ENCODE measurements at places on chromosomes 1 and 21.
A peak's percentile ranks its signal among the peaks of the same experiment; 100 is the strongest.

DNA sequence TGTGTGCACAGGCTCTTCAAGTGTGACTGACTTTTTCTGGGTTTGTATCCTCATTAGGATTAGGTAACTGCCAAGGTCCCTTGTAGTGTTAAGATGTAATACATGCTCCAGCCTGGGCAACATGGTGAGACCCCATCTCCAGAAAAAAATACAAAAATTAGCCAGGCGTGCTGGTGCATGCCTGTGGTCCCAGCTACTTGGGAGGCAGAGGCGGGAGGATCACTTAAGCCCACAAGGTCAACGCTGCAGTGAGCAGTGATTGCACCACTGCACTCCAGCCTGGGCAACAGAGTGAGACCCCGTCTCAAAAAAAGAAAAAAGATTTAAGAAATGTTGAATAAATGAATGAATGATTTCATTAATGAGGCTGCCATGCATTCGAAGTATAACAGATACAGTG lies 15.1 kb downstream of the ZBTB17 start:
- no peak for DNase-seq

- DNase-seq, result peak; percentile 19
Measured at GRCh38 chr1:111690306-111690617, 48.9 kb downstream of the INKA2 start.

- no peak for DNase-seq
Measured at GRCh38 chr1:211822677-211823407, 7.7 kb downstream of the LPGAT1 start.

- no peak for DNase-seq
Measured at GRCh38 chr1:28718586-28719331, 18.0 kb upstream of the YTHDF2 start.

DNA sequence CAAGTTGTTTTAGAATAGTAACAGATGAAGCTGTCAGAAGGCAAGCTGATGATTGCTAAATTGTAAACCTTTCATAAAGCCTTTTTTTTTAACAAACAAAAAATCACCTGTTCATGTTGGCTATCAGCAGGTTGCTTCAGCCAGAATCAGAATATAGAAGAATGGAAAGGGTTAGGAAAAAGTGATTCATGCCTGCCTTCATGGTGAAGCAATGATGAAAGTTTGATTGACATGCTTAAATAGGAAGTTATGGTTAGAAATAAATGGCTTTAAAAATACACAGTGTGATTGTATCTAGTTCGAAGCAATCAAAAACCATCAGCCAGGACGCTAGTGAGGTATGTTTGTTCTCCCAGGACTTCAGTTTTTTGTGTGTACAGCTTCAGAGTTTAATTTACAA lies 37.9 kb downstream of the GABPA start:
- no peak for DNase-seq

DNA sequence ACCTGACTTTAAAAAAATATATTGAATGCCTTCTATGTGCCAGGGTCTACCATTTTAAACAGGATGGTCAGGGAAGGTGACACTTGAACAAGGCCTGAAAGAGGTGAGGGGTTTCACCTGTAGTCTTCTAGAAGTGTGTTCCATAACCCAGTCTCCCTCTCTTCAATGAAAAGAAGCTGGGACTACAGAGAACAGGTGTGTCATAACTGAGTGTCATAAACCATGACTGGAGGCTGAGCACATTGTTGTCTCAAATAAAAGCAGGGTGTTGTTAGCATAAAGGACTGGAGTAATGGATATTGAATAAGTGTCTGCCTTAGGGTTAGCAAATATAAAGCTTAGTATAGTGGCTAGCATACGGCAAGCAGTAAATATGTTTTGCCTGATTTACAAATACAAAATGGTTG lies 65.4 kb downstream of the SYDE2 start:
- peak; percentile 75 for DNase-seq

Measured in NCI-H1105 treated with DMSO at 0.1 percent for 48 hours (cell line).